ENCODE measurements at places on chromosomes 7 and 10. TPM values are rescaled to one million over a fixed set of nuclear protein-coding genes. Genes with fewer than 3 reads are reported as not detected.

The AOAH gene
- 316 TPM for total RNA-seq

The BLNK gene
- 73.5 TPM for total RNA-seq

- peaks cover 85% of the 10 kb centered on the region for H3K4me1 ChIP-seq
- peak overlapping the region; percentile 95 for H3K27ac ChIP-seq
- no peak for DNase-seq
- H3K4me3 ChIP-seq: peak overlapping the region; percentile 24
These were observed 2.1 kb upstream of the HOXA1 start for GRCh38 chr7:27097686-27098577.

DNA sequence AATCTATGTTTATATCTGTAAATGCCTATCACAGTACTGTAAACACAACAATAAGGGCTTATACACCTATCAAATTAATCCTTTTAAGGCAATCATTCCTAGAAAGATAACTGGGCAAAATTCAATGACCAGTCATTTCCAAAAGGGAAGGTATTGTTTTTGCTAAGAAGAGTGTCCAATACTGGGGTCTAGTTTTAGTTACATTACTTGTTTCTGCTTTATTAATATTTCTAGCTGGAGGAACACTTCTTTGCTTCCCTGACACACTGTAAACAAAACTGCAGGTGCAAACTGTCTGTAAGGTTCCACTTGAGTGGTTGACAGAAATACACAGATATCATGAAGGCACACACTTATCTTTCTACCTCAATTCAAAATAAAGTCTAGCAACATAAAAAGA is 84.2 kb upstream of the FAM133B start:
- no peak overlapping the region for H3K4me3 ChIP-seq
- H3K27me3 ChIP-seq: no peaks in the 10 kb centered on the region
- no peaks in the 10 kb centered on the region for H3K36me3 ChIP-seq

GRCh38 chr7:28697913-28698563 is 260.1 kb downstream of the TRIL start:
- peak overlapping the region; percentile 54 for H3K27ac ChIP-seq
- peaks cover 20% of the 10 kb centered on the region for H3K4me1 ChIP-seq
- no peaks in the 10 kb centered on the region for H3K27me3 ChIP-seq

GRCh38 chr7:70230761-70231160 is 632.5 kb downstream of the AUTS2 start:
- H3K4me3 ChIP-seq: no peak overlapping the region
- no peaks in the 10 kb centered on the region for H3K27me3 ChIP-seq
- no peaks in the 10 kb centered on the region for H3K4me1 ChIP-seq
- no peak overlapping the region for H3K27ac ChIP-seq
